ENCODE measurements at places on chromosomes 2 and 18. TPM values are rescaled to one million over a fixed set of nuclear protein-coding genes. Genes with fewer than 3 reads are reported as not detected.
A peak's percentile ranks its signal among the peaks of the same experiment; 100 is the strongest.

Gene SLC4A5
- total RNA-seq, result 2.1 TPM

Gene ITM2C
- total RNA-seq, result 49.4 TPM

Gene GNAL
- total RNA-seq, result 4.1 TPM

DNA sequence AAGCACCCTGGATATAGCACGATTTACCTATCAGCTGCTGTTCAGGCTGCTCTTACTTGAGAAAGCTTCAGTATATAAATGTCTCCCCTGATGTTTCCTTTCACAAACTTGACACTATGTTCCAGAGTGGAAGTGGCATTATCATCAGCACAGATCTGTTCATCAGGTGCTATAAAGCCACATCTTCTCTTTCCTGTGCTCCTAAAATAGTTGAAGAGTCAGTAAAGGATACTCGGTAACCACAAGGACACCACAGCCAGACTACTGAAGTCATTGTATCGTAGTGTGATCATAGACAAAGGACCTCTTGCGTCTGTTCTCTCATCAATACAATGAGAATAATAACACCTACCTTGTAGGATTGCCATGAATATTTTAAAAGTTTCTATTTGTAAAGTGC is 841.0 kb upstream of the CELF4 start:
- DNase-seq, result no peak

- DNase-seq, result no peak
Observed at GRCh38 chr2:120436885-120437603, 91.1 kb downstream of the INHBB start.

- peak; percentile 47 for DNase-seq
Observed at GRCh38 chr18:830315-830901, 18.4 kb upstream of the YES1 start.

GRCh38 chr2:233098618-233099017 is 38.5 kb downstream of the INPP5D start:
- DNase-seq, result no peak

GRCh38 chr2:178331474-178332432 is 119.2 kb downstream of the PRKRA start:
- peak; percentile 4 for DNase-seq

DNA sequence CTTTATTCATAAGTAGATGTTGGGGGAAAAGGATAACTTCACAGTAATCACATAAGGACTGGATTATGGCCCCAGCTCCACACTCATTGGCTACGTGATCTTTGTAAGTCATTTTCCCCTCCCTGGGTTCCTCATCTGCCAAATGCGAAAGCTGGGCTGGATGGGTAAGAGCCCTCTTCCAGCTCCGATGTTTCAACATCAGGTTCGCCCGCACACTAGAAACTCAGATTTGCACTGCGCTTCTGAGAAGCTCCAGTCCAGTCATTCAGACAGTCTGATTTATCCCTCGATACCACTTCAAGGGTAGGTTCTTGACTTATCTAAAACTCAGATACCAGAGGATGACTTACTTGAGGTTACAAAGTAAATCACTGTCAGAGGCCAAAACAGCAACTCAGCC is 31.0 kb upstream of the RMDN2 start:
- no peak for DNase-seq

- DNase-seq, result no peak
Observed at GRCh38 chr2:122808286-122808969, 1053.0 kb downstream of the TSN start.

- DNase-seq, result no peak
Observed at GRCh38 chr2:192696857-192697256, 502.1 kb upstream of the TMEFF2 start.

DNA sequence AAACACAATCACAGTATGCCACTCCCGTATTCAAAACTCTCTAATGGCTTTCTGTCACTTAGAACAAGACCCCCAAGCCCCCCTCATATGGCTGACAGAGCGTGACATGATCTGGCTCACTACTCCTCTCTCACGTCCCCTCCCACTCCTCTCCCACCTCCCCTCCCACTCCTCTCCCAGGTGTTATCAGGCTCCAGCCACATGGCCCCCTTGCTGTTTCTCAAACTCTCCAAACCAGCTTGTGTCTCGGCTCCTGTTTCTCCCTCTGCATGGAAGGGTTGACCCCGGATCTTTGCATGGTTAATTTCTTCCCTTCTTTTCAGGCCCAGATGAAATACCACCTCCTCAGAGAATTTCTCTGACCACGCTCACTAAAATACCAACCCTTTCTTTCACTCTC is 180.8 kb downstream of the SLC8A1 start:
- DNase-seq, result no peak

- no peak for DNase-seq
Observed at GRCh38 chr2:42925742-42926433, 133.5 kb upstream of the HAAO start.

GRCh38 chr2:33392366-33392765 is 84.1 kb upstream of the RASGRP3 start:
- no peak for DNase-seq

DNA sequence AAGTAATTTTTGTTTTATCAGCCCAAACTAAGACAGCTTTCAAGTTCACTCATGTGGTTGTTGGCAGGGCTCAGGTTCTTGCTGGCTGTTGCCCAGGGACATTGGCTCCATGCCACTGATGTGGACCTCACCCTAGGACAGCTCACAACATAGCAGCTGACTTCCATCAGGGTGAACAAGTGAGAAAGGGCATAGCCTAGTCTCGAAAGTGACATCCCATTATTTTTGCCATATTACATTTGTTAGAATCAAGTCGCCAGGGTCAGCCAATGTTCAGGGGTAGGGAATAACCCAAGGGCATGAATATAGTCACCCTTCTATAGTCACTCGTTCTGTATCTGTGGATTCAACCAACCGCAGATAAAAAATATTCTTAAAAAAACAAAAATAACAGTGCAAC is 10.7 kb upstream of the CWC22 start:
- no peak for DNase-seq

DNA sequence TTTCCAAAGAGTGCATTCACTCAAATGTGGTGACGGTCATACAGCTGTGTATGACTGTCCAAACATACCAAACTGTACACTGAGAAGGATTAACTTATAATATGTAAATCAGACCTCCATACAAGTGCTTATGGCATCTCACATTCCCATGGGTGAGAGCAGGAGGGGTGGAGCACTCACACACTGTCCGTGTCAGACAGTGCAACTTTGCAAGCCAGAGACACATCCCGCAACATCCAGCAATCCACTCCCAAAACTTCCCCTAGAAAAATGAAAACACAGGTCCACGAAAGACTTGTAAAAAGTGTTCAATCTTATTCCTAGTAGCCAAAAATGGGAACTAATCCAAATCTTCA is 36.4 kb downstream of the FAM168B start:
- no peak for DNase-seq

- DNase-seq, result no peak
Observed at GRCh38 chr2:183530333-183530901, 406.2 kb downstream of the NUP35 start.

GRCh38 chr18:33957707-33958106 is 267.0 kb downstream of the NOL4 start:
- no peak for DNase-seq

DNA sequence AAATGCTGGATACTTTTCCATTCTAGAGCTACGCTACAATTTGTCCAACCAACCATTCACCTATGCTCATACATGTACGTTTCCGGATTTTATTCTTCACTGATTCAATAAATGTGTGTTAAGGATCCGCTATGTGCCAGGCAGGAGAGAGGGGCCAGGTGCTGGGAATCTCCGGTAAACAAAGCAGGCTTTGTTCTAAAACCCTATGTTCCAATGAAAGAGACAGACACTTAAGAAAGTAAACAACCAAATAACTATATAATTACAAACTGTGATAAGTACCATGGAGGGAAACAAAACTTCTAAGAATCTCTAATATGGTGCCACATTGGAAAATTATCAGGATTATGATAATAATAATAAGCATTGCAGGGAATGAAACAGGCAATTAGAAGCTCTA is 22.2 kb upstream of the POMC start:
- no peak for DNase-seq

- no peak for DNase-seq
Observed at GRCh38 chr2:171595456-171595855, 73.2 kb downstream of the CYBRD1 start.

- DNase-seq, result no peak
Observed at GRCh38 chr2:26613241-26614215, 27.6 kb downstream of the CIB4 start.

DNA sequence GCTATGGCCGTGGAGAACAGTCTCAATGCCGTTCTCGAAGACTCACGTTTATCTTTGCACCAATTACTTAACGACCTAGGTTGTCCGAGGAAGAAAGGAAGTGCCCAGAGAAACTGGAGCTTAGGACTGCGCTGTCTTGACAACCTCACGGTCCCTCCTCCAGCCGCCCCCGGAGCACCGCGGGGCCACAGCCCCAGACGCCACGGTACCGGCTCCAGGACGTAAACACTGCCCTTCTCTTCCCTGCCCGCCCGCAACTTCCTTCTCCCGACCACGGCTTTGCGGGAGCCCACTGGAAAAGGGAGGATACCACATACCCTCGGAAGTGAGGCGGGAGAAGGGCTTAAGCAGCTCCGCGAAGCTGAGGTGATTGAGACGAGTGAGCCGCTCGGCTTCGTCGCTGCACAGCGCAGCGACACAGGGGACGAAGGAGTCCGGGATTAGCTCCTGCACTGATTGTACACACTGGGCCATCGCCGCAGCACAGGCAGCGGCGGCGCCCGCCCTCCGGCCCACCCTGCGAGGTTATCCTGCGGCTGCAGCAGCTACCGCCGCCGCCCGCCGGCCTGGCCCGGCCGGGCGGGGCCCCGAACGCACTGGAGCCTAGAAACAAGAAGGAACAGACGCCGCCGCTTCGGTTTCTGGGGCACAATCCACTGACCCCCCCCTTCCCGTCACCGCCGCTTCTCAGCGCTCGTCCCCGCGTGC is 483 bp downstream of the TRAPPC8 start:
- DNase-seq, result no peak

DNA sequence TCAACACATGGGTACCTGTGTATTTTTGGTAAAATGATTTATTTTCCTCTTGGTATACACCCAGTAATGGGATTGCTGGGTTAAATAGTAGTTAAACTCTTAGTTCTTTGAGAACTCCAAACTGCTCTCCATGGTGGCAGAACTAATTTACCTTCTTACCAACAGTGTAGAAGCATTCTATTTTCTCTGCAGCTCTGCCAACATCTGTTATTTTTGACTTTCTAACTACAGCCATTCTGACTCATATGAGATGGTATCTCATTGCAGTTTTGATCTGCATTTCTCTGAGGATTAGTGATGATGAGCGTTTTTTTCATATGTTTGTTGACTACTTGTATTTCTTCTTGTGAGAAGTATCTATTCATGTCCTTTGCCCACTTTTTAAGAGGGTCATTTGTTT is 180.6 kb downstream of the FSIP2 start:
- DNase-seq, result no peak

DNA sequence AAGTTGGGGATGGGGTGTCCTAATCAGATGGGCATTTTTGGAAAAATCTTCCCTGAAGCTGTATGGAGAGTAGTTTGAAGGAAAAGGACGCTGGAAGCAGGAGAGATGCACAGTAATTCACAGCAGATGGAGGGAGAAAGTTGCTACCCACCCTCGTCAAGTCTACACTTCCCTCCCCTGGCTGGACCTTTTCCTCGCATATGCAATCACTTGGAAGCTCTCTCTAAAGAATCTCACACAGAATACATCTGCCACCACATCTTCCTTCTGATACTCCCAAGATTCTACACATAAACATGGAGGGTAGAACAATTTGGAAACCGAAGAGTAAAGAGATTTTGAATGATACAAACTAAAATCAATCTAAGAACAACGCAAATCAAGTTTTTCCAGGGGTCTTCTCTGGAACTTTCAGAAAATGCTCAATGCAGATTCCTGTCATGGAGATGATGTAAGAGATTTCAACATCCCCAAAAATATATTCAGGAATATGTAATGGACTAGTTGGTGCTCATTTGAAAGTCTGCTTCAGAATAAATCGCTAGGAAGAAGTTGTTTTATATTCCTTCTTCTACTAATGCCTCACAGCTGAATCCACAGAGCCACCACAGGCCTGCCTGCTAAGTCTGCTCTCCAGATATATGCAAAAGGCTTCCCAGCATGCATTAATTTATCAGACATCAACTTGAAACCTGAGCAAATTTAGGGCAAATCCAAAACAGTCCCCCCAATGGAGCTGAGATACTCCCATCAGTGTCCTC is 291.5 kb downstream of the LRATD1 start:
- DNase-seq, result peak; percentile 66

DNA sequence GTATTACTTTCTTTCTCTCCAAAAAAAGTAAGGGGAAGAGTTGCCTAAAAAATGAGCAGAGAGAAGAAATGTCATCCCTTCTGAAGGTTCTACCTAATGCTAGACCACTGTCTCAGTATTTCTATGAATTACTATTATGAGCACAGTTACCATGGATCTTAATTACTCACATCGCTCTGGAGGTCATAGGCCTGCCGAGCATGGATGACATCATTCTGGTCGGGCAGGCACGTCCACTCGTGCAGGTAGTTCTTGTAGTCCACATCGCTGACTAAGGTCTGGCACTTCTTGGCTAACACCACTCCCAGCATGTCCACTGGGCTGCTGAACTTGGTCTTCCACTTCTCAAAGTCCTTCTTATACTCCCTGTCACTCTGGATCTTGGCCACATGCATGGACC is 106.9 kb downstream of the NEB start:
- no peak for DNase-seq

DNA sequence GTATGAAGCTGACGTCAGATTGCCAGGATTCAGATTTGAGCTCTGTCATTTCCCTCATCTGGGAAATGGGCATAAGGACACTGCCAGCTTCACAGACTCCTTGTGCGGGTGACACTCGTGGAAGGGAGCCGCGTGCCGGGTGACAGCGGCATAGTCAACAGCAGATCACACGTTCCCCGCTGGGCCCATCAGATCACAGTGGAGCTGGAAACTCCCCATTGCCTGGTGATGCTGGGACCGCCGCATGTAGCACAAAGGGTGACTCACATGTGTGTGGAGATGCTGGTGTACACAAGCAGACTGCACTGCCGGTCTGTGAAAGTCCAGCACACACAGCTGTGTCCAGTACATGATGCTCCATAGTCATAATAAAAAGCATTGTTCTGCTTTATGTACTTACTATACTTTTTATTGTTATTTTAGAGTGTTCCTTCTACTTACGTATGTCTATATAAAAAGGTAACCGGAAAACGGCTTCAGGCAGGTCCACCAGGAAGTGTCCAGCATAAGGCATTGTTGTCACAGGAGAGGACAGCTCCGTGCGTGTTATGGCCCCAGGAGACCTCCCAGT is 31.8 kb downstream of the SALL3 start:
- no peak for DNase-seq

- DNase-seq, result no peak
Observed at GRCh38 chr2:181573140-181573736, 83.7 kb downstream of the CERKL start.
